ENCODE measurements at places on chromosomes 2 and 18.

DNA sequence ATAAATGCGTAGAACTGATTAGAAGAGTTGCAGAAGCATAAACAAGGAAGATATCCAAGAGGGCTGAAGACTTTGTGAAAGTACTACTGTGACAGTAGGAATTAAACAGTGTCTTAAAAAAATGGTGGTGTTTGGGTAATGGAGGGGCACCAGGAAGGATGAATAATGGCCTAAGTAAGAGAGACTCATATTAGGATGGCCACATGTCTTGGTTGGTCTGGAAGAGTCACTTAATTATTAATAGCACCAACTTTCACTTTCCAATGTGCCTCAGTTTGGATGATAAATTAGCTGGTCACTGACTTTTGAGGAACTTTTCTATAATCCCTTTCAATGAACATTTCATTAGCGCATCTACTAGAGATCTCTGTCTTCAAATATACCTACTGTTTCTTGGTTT, 372.2 kb downstream of the NYAP2 start:
- no peak for DNase-seq

- DNase-seq = no peak
Observed at GRCh38 chr2:48651158-48651790, 33.6 kb downstream of the GTF2A1L start.

DNA sequence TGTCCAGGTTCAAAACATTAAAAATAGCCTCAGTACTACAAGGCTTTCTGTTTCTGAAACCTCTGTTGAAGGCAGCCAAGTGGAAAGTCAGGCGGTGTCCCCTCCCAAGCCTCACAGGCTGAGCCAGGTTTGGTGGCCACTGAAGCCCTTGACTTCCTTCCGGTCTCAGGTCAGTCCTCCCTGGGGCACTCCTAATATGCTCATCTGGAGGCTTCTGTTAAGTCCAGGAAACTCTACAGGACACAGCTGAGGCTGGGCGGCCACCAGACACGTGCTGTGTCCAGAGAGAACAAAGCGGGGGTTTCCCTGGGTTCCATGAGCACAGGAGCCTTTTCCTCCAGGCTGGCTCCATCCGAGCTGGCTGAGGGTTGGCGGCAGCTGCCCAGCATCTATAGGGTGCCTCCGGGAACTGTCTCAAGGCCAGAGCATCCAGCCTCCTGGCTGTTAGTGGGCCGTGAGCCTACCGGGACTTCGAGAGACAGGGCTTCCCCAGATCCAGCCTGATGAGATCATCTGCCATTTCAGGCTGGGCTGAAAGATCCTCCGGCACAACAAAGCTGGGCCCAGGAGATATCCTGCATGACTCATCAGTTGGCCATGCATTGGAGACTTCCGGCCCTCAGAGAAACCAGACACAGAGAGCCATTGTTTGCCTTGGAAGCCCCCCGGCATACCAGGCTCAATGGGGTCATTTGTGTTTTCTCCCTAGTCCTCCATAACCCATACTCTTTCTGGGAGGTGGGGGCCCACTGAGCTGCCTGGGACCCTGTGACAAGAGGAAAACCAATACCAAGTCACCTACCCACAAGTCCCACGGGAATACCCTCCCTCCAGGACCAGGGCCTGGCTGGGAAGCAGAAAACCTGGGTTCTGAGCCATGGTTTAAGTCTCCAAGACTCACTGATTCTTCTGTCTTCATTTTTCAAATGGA, 71.7 kb downstream of the HS1BP3 start:
- DNase-seq = no peak

GRCh38 chr2:62471816-62472215, 34.2 kb downstream of the TMEM17 start:
- no peak for DNase-seq

DNA sequence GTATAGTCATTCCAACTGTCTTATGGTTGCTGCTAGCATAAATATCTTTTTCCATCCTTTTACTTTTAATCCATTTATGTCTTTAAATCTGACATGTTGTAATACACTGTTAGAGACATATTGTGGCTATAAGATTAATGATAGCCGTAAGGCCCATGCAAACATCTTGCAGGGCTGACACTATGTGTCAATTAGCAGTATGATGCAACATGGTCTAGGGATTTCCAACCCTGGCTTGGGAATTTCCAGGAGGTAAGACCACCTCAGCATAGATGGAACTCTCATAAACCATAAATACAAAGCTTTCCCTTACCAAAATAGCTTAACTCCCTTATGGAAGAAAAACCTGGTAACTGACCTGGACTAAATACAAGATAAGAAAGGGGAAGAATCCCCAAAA, 16.5 kb downstream of the SCLY start:
- DNase-seq = no peak

- no peak for DNase-seq
Observed at GRCh38 chr18:49123431-49123830, 172.7 kb upstream of the SMAD7 start.

GRCh38 chr2:73823916-73824523, 4.7 kb upstream of the STAMBP start:
- DNase-seq = peak; percentile 54

DNA sequence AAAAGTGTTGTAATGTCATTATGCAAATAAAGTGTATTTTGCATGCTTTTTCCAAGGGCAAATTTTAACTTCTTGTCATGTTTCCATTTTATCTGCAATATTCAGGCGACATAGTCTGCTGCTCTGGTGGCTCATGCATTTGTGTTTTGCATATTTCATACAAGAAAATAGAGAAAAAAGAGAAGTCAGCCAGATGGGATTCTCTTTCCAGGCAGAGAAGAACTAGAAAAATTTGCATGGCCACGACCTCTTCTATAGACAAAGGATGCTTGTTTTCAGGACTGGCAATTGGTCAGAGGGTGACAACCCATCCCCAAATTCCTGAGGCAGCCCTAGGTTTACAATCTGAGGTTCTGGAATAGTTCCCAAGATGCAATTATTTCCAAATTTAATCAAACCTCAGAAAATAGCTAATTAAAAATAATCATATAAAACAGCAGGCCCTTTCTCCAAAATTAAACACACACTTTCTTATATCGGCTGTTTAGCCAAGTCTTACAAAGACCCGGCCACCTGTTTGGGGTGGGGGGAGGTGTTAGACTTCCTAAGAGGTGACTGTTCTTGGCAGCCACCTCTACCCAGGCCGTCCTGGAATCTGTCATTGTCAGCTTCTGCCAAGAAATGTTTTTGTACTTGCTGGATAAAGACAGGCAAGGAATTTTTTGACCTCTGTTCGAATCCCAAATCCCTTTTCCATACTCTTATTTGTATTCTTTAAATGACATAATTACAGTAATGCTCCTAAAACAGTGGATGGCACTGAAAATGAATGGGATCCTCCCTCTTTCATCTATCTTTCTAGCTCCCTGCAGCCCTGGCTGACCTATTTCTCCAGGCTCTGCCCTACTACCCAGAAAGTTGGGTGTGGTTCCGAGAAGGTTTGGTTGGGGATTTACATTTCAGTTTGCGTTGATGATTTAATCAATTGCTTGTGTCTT, 20.8 kb upstream of the SOS1 start:
- DNase-seq = no peak

DNA sequence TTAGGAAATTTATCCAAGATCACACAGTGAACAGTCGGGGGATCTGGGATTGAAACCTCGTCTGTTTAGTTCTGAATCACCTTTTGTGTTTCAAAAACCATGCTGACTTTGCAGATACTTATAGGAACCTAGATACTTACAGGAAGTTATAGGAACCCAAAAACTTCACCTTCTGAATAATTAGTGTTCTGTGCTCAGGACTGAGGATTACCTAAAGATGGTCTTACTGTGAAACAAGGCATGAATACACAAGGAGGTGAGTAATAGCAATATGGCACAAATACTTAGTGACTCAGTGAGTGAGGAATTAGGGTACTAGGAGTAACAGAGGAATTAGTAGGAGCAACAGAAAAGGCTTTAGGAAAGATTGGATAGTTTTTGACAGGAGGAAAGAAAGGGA, 145.5 kb downstream of the LRATD1 start:
- no peak for DNase-seq

GRCh38 chr2:225270861-225271260, 128.6 kb upstream of the NYAP2 start:
- DNase-seq = no peak

DNA sequence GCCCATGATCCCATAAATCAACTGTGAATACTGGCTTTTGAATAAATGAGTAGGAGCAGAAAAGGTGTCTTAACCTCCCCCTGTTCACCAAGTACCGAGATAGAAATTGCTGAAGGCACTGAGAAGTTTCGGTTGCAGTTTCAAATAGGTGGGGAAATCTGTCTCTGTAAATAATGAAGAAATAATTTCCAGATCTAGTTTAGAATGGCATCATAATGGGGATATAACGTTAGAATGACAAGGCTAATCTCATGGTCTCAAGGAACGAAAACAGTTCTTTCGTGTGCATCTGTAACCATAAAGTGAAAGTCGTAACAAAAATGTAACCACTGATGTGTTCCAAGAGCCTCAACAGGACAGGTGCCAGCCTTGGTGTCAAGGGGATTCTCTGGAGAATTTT, 49.9 kb upstream of the TMEM18 start:
- DNase-seq = no peak

- no peak for DNase-seq
Observed at GRCh38 chr2:32291746-32292145, 14.0 kb downstream of the YIPF4 start.

GRCh38 chr2:145288650-145289496, 769.0 kb upstream of the ZEB2 start:
- DNase-seq = no peak

- no peak for DNase-seq
Observed at GRCh38 chr2:10079870-10080535, at the start of gene CYS1. CYS1 (minus strand) TSS chr2:10080411; CDS start chr2:10080223, 188 bp downstream.
